ENCODE measurements at places on chromosomes 13 and 19.

DNA sequence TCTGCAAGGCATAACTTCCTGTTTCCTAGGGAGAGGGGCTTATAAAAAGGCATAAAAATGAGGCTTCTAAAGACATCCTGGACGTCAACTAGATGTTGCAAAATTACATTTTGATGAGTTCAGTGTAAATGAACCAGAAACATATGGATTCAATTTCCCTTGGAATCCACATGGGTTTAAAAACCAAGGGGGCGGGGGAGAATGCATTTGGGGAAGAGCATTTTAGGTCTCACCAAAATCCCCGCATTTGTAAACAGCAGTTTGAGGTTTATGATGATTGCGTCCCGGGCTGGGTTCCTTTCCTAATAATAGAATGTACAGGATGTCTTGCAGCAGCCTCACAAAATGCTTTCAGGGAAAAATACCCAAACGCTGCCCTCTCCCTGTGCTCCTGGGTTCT is 407.8 kb downstream of the ZNF536 start:
- DNase-seq = no peak

- DNase-seq = no peak
These were observed 118.3 kb upstream of the STARD13 start for GRCh38 chr13:33403807-33404362.

DNA sequence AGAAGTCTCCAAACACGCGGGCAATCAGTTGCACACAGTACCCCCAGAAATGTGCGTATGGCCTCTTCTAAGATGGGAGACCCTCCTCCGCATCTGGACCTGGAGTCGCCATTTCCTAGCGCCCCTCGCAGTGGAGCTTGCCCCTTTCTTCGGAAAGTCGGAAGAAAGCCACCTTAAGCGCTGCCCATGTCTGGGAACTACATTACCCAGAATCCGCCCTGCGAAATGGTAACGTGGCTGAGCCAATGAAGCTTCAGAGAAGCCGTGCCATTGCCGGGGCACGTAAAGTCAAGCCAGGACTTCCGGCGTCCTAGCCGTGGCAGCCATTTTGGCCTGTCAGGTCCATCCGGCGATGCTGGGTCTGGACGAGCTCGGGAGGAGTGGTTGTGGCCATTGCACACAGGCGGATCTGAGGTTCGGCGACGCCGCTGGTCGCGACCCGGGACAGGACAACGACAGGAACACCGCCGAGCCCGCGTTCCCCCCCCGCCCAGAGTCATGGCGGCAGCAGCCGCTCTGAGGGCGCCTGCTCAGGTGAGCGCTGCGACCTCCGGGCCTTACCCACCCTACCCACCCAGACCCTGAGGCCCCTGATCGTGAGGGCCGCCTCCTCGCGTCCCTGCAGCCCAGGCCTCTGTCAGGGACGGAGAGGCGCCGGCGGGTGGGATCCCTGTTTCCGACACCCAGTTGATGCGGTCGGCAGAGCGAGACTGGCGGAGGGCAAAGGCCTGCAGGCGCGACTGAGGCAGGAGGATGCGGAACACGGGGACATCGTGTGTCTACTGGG is at the start of gene ZNF586:
Gene ZNF586 (plus strand): TSS at position 332 of the 787 bp plus-strand sequence. CDS start 167 bp downstream, at position 499.
- peak; percentile 88 for DNase-seq

- peak; percentile 13 for DNase-seq
These were observed 8.7 kb downstream of the IQCN start for GRCh38 chr19:18265582-18265981.

DNA sequence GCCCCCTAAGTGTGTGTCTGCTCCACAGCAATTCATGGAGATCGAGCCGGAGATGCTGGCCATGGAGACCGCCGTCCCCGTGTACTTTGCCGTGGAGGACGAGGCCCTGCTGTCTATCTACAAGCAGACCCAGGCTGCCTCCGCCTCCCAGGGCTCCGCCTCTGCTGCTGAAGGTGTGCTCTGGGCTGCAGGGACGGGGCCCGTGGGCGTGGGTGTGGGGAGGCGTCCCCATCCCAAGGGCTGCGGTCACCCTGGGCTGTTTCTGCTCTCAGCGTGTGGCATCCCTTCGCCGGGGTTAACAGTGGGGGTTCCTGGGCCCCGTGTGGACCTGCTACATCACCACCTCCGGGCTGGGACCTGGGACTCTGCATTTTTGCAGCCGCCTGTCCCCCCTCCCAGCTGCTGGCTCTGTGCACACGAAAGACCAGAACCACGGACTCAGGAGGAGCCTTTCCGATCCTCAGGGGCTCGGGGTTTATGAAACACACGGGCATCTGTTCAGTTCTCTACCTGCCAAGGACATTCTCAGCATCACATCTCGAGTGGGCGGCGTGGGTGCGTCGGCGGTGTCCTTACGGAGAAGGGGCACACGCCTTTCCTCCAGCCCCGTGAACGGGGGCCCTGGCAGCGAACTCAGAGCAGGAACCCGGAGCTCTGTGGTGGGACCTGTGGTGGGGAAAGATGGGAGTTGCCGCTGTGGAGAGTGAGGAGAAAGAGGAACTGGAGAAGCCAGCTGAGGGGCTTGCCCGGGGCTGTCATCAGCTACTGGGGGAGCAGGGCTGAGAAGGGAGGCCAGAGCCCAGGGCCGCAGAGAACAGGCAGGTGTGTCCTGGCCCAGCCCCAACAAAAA is 7.8 kb downstream of the NCLN start:
- no peak for DNase-seq

GRCh38 chr13:20911037-20911436 is 8.5 kb upstream of the XPO4 start:
- DNase-seq = no peak

GRCh38 chr13:111153977-111154332 is 38.8 kb downstream of the ARHGEF7 start:
- no peak for DNase-seq

- peak; percentile 28 for DNase-seq
These were observed at the start of gene ANKLE1 for GRCh38 chr19:17281391-17282304. TSS of gene ANKLE1 (plus strand) at chr19:17281901. CDS start at chr19:17281921, 20 bp downstream.

GRCh38 chr13:44819245-44819644 is 170.0 kb downstream of the NUFIP1 start:
- DNase-seq = no peak

DNA sequence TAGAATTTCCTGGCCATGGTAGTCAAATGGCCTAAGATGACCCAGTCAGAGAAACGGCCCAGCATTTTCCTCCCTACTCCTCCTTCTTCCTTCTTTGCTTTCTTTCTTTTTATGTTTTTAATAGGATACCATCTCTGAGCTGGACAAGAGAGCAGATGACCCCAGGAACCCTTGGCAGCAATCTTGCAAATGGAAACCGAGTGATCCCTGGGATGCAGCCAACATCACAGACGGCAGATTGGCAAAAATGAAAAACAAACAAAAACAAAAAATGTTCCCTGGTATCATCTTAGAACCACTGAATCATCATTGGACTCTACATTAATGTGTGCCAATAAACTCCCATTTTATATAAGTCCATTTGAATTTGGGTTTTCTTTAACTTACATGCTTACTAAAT is 424.4 kb downstream of the FGF14 start:
- DNase-seq = no peak

GRCh38 chr19:39308531-39309304 is 11.9 kb downstream of the LRFN1 start:
- no peak for DNase-seq

- no peak for DNase-seq
These were observed 9.5 kb upstream of the NDUFS7 start for GRCh38 chr19:1374250-1374577.

- DNase-seq = peak; percentile 77
These were observed 11.7 kb upstream of the CLN5 start for GRCh38 chr13:76980075-76980718.

DNA sequence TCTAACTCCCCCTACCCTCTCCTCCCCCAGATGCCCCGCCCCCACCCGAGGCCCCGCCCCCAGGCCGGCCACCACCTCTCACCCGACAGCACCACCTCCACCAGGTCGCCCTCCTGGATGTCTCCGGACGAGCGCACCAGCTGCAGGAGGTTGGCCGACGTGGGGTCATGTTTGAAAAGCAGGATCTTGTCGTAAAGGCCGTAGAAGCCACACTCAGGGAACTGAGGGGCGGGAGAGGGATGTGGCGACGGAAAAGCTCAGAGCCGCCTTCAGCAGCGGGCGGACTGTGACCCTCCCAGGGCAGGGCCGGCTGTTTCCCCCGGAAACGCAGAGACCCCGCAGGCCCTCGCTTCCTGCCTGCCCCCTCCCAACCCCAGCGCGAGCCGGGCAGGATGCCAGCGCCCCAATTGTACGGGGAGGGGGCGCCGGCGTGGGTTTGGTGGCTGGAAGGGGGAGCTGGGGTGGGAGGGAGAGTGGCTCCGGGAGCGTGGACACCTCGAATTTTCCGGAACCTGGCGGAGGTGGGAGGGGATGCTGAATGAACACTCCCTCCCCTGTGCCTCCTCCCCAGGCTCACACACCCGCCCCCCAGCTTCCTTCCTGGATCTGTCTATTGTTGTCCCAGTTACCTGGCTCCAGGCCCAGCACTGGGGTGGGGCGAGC is 3.0 kb downstream of the PRKD2 start:
- peak; percentile 90 for DNase-seq

DNA sequence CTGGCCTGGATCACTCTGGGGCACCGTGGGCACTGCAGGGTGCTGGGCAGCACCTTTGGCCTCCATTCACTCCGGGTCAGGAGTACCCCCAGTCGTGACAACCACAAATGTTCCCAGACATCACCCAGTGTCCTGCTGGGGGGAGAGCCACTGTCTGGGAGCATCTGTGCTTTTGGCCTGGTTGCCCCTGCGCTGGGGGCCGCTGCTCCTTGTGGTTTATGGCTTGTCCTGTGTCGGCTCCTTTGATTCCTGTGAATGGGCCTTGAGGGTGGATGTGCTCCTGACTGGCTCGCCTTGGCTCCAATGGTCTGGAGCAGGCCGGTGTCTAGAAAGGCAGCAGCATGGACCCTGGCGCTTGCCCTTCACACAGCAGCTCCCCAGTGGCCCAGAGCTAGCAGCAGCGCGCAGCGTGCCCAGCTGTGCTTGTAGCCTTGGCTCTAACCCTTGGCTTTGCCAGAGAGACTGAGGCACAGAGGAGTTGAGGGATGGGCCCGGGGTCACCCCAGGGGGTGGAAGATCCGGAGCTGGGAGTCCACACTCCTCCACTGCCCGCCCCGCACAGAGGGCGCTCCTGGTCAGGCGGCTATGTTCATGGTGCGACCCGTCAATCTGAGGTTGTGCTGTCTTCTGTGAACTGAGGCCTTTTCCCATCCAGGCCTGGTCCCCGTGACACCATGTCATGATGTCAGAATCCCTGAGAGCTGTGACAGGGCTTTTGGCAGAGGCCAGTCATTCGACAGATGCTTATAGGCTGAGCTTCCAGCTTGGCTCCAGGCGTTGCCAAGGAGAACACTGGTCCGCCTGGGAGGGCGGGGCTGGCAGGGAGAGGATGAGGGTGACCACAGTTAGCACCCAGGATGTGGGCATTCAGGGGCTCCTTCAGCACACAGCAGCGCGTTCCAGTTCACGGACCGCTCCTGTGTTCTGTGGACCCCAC is 4.1 kb downstream of the DAZAP1 start:
- DNase-seq = peak; percentile 59

DNA sequence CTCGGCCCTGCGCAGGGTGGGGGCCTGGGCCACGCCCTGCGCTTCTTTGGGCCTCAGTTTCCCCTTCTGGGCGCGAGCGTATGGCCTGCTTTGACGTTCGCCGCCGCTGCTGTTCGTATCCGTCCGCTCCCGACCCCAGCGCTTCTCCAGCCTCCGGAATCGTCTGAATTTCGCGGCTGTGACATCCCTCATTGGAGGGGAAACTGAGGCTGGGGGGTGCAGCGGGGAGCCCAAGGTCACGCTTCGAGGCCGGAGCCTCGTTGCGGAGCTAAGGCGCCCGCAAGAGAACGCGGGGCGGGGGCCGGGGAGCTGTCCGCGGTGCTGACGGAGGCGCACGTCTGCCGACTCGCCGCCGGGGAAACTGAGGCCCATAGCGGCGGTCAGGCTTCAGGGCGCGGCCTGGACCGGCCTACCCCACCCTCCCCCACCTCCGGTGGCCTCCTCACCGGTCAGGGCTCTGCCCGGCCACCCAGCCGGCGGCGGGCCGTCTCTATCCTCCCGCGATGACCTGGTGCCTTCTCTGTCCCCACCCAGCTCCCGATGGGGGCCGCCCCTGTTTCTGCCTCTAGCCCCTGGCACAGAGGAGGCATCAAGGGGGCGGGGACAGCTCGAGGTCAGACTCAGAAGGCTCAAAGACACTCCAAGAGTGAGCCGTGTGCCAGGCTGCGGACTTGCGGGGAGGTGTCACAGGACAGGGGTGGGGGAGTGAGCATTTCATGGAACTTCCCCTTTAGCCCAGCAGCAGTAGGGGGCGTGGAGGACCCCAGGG is 3.0 kb upstream of the APC2 start:
- no peak for DNase-seq

DNA sequence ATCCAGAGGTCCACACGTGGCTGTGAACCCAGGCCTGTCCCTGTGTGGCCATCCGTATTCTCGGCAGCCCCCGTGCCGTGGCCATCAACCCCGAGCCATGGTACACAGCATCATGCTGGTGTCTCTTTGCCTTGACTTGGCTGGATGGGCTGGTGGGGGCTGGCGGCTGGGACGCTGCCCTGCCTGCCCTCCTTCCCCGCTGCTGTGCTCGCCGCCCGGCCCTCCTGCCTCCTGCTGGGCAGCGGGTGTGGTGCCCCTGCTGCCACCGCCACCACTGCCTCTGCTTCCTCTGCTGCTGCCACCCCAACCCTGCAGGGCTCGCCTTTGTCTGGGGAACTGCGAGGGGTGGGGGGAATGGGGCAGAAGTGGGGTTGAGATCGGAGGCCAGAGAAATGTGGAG is 19.7 kb upstream of the EHD2 start:
- DNase-seq = no peak

DNA sequence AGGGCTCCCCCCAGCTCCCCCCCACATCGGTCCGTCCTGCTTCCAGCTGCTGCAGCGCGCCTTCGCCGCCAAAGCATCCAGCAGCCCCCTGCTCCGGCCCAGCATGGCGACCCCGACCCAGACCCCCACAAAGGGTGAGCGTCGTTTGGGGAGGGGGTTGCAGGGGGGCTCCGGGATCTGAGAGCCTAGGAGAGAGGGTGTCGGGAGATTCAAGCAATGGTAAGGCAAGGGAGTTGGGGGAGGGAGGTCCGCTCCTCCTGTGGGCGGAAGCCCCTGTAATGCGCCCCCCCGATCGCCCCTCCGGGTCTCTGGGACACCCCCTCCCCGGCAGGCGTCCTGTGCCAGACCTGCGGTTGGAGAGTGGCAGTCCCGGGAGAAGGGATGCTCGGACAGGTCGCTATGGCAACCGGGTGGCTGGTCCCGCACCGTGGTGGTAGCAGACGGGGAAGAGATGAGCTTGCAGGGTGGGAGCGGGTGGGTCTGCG is at the start of gene FXYD7:
Gene FXYD7 (plus strand): TSS at position 25 of the 485 bp plus-strand sequence. CDS start 79 bp downstream, at position 104.
- DNase-seq = no peak

GRCh38 chr13:100917011-100917410 is 242.4 kb upstream of the TMTC4 start:
- no peak for DNase-seq

Data from CD4-positive, alpha-beta T cell treated with Interferon alpha-2 for 1 hour (primary cell).